ENCODE measurements at places on chromosomes 1 and 21.

- DNase-seq, result no peak
Observed at GRCh38 chr21:29739176-29739575, 200.6 kb downstream of the GRIK1 start.

DNA sequence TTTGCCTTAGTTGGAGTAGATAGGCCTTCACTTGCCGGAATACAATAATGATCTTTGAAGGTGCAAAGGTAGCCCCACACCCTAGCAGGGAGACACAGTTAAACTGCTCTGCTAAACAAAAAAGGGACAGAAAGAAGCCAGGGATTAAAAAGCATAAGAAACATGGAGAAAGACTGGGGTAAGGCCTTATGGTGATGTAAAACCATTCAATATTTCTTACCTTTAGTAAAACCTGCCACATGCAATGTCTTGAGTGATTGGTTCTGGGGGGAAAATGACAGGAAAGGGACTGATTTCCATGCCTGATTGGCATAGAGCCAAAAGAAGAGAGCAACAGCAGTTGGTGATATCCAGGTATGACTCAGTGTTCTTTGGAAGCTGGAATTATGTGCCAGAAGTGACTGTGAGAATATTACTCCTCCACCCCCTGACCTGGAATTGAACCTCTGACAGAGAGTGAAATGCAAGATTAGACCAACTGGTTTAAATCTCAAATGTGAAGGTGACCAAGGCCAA is 8.1 kb downstream of the DNASE2B start:
- DNase-seq, result no peak

- DNase-seq, result no peak
Observed at GRCh38 chr1:167713330-167714081, 8.3 kb upstream of the MPZL1 start.

GRCh38 chr1:58722414-58722813 is 22.6 kb upstream of the MYSM1 start:
- no peak for DNase-seq

DNA sequence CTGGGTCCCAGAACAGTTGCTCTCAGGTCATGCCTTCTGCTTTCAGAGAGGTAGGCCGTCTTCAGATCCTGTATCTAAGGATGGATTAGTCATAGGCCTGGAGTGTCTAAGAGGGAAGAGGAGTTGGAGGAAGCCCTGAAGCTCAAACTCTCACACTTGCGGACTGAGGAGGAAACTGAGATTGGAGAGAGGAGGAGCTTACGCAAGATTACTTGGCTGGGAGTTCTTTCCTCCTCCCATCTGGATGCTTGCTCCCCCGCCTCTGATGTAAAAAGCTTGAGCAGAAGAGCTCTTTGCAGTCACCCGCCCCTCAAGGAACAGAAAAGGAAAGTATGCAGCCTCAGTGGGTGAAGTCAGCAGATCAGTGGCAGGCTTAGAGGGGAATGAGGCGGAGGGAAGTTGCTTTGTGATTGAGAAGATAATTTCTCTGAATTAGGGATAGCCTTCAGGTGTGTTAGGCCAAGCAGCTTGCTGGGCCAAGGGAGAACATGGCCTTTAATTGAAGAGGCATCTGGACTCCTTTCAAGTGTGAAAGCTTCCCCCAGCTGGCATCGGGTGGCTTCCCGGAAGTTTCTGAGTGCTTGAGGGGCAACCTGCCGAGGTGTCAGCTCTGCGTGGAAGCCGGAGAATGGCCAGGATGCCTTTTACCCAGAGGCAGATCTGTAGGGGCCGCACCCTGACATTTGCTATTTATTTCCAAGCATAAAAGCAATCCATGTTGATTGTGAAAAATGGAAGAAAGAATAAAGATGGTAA is 6.6 kb downstream of the ADORA1 start:
- DNase-seq, result no peak

GRCh38 chr1:227317523-227318015 is 723 bp downstream of the CDC42BPA start:
- DNase-seq, result no peak

GRCh38 chr1:154075746-154076145 is 79.1 kb downstream of the NUP210L start:
- no peak for DNase-seq

DNA sequence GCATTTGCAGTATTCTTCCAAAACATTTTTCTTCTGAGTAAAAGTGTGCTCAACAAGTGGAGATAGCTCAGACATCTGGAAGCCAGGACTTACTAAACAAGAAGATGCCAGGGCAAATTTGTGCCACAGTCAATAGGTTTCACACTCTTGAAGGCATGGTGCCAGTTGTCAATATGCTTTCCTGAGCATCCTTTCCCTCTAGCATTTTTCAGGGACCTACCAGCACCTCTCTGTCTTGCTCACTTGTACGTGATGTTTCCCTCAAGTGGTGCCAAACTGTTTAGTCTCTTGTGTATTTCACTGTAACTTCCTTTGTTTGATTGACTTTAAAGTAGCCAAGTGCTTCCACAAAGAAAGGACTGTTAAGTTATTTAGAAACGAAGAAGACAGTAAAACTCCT is 194.0 kb upstream of the SGIP1 start:
- DNase-seq, result no peak

- no peak for DNase-seq
Observed at GRCh38 chr1:24484199-24484598, 18.4 kb upstream of the RCAN3 start.

GRCh38 chr1:116404699-116405098 is 31.7 kb downstream of the ATP1A1 start:
- DNase-seq, result no peak

GRCh38 chr1:37009521-37009920 is 24.8 kb downstream of the GRIK3 start:
- no peak for DNase-seq

DNA sequence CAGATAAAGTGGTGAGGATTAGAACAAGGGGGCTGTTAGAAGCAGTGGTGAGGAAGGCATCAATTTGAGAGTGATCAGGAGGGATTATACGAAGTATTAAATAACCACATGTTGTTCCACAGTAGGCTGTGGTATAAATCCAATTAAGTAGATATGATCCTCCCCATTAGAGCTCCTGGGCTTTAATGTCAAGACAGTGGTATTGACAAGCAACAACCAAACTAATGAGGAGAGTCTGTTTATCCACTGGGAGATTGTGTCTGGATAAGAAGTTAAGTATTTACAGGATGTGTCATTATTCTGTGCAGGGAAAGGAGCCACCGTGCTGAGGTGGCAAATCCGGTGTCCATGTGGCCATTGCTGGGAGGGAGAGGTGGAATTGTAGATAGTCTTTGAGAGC is 5.8 kb downstream of the ACTN2 start:
- DNase-seq, result no peak

GRCh38 chr1:222392556-222392955 is 155.3 kb downstream of the HHIPL2 start:
- no peak for DNase-seq

DNA sequence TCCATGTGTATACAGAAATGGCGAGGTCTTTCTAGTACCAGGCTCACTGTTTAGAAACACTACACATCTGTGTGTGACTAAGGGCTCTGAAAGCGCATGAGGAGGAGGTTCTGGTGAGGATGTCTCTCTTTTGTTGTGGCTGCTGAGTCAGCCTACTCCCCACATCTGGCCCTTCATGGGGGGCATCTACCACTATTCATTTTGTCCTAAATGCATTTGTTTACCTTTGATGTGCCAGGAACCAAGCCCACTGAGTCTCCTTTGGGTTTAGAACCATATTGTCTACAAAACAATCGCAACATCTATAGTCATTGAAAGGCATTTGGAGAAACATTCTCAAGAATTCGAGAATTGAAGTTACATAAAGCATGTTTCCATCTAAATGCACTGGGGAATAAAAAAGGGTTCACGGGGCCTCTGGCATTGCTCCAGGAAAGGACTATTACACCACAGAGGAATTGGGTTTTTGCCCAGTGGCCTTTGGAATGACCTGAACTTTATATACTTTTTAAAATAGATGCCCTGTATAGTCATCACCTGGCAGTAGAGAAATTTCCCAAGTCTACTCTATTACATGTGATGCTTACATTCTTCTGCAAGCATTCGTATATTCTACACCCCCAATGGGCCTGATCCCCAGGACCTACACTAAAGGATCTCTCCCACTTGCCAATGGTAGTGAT is 35.1 kb upstream of the ADORA3 start:
- no peak for DNase-seq

DNA sequence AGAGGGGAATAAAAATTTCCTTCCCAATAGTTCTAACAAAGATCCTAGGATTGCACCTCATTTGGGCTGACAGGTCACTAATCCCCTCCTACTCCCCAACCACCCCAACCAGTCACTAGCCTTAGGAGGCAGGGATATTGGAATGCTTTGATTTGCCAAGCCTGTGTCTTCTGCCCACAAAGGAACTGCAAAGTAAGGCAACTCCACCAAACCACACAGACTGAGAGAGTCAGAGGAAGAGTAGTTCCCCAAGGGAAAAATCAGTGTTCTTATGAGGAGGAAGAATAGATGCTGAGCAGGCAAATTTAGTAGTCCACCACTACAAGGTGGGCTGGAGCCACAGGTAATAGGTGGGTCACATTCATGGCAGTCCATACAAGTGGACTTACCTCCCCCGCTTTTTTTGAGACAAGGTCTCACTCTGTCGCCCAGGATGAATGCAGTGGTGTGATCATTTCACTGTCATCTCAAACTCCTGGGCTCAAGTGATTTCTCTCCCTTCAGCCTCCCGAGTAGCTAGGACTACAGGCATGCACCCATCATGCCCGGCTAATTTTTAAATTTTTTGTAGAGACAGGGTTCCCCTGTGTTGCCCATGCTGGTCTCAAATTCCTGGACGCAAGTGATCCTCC is 3.7 kb upstream of the TMEM39B start:
- no peak for DNase-seq

DNA sequence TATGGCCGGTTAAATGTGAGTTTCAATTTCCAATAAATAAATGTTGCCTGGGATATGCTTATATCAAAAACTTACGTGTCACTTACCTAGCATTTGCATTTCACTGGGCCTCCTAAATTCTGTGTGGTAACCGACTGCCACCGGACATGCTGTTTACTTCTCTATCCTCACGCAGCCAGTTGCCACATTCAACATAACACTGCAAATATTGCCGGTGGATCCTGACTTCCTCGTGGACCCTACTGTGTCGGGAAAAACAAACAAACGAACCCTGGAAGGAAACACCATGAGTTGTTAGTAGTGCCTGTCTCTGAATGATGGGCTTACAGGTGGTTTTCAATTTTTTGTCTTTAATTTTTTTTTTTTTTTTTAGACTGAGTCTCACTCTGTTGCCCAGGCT is 54.1 kb downstream of the RIPK4 start:
- DNase-seq, result no peak

DNA sequence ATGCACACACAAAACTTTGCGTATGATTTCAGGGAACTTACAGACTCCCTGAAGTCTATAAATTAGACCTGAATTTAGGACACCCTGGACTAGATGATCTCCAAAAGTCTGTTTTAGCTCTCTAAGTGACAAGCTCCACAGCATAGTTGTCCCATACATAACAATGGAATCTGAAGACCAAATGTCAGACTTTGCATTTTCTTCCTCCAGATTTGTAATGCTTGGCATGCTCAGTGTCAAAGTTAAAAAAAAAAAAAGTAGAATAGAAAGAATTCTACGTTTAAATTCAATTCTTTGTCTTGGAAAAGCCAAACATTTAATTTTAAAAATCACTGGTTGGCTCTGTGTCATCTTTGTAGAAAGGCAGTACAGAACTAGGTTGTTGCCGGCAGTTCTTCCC is 66.7 kb downstream of the OLFML2B start:
- DNase-seq, result no peak

DNA sequence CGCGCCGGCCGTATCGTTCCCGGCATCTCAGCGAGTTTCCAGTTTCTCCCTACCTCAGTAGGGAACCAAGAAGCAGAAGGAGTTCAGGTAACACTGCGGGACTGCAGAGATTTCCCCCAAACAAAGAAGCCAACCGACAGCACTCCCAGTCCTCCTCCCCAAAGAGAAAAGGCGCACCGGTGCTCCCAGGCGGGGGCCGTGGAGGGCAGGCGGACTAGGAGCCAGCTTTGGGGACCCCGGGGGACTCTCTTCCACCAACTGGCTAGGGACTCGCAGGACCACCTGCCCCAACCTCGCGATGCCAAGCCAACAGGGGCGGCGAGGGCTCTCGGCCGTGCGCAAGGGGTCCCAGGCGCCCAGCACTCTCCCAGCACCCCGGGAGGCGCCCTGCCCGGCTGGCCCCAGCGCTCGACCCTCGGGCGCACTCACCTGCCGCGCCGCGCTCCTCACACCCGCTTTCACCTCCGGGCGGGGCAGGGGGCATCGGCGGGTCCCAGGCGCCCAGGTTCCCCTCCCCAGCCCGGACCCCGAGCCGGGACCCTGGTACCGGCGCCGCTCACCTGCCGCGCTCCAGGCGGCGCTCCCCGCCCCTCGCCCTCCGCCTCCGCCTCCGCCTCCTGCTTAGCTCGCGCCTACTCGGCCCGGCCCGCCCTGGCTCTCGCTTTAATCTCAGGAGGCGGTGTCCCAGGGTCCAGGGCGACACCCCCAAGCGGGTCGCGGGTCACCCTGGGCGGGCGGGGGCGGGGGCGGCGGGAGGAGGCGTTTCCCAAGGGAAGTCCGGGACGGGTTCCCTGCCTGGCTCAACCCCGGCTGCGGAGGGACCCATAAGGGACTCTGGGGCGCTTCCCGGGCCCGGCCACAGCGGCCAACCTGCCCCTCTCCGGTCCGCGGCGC is at the start of gene TMPRSS2:
Gene TMPRSS2 (minus strand): TSS at position 638 of the 894 bp plus-strand sequence. CDS start 10,025 bp downstream, outside the sequence.
- DNase-seq, result no peak
